ENCODE measurements at places on chromosomes 7 and 10.
A peak's percentile ranks its signal among the peaks of the same experiment; 100 is the strongest.

DNA sequence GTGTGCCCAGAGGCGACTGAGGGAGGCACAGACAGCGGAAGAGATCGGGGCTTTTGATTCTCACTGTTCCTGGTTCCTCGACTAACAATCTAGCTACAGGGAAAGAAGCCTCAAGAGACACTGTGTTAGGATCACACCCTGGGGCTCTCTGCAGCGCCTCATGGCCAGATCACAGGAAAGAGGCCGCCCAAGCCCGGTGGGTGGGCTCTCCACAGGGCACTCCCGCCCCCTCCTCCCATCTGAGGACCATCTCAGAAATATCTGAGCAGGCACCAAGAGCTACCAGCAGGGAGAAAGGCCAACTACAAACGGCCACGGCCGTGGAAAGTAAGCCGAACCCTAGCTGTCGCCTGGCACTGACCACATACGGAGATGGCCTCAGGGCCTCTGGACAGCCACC, 224.2 kb downstream of the MLLT10 start:
- no peak for DNase-seq

DNA sequence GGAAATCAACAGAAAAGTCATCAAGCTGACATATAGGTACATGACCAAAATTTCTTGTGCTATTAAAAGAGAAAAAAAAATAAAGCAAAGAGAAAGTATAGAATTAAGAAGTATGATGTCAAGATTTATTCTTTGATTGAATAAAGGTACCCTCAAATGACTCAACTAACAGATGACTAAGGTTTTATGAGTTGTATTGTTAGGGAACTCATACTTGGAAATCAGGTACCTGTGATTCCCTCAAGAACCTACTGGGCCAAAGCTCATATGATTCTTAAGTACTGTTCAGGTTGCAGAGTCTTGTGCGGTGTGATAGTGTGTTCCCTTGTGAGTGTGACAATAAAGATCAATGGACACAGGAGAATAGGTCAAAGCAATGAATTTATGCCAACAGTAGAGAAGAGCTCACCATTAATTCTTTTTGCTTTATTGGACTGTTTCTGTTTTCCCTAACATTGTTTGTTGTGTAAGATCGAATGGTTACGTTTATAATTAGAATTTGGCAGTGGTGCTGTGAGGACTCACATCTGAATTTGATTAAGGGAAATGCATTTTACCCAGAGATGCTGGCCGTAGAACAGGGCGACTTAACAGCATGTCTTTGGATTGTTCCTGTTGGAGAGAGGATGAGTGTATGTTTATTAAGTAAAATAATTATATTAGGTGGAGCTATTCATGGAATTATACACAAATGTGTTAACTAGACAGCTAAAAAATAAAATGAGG, 293.2 kb upstream of the SEMA3D start:
- DNase-seq = peak; percentile 75

GRCh38 chr7:151251689-151252560, 3.4 kb upstream of the SMARCD3 start:
- peak; percentile 69 for DNase-seq

DNA sequence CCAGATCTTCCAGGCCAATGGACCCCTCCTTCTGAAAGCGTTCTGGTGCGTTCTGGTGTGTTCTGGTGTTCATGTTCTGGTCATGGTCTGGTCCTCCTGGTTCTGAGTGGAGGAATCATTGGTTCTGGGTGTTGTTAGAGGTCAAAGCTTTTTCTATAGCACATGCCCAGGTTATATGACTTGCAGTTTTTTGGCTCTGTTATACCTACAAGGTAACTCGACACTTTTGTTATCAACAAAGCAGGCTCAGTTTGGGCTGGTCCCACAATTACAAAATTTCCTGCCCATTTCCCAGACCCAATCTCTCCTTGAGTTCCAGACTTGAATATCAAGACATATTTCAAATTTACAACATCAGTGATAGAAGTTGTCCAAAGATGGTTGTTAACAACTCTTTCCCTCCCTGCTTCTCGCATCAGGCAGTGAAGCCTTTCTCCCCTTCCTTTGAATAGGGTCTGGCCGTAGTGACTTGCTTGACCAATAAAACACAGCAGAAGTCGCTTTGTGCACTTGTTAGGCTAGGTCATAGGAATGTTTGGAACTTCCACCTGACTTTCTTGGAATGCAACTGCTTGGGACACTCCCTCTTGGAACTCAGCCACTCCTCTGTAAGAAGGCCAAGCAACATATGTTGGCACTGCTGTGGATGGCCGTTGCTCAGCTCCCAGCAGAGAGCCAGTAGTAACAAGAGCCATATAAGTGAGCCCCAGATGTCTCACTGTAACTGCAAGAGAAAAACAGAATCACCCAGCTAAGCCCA, 83.1 kb upstream of the STEAP1B start:
- DNase-seq = peak; percentile 85

- no peak for DNase-seq
Observed at GRCh38 chr7:29282819-29283414, 88.3 kb downstream of the CHN2 start.

GRCh38 chr10:131547129-131547799, 235.7 kb upstream of the TCERG1L start:
- DNase-seq = no peak

DNA sequence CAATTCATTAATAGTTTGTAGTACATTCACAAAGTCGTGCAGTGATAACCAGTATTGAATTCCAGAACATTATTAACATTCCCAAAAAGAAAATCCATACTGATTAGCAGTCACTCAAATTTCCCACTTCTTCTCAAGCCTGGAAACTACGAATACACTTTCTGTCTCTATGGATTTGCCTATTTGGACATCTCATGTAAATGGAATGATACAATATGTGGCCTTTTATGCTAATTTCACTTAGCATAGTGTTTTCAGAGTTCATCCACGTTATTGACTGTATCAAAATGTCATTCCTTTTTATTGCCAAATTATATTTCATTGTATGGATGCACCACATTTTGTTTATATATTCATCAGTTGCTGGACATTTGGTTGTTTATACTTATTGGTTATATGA, 78.8 kb downstream of the STK31 start:
- no peak for DNase-seq

DNA sequence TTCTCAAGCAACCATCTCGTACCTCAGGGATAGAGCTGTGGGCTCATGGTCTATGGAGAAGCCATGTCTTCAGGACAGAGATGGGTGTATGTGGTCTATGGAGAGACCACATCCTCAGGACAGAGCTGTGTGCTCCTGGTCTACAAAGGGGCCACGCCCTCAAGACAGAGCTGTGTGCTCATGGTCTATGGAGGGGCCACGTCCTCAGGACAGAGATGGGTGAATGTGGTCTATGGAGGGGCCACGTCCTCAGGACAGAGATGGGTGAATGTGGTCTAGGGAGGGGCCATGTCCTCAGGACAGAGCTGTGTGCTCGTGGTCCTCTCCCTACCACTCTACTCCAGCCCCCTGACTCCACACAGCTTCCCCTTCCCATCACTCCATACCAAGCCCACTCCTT, 117.8 kb downstream of the WDR37 start:
- DNase-seq = no peak

DNA sequence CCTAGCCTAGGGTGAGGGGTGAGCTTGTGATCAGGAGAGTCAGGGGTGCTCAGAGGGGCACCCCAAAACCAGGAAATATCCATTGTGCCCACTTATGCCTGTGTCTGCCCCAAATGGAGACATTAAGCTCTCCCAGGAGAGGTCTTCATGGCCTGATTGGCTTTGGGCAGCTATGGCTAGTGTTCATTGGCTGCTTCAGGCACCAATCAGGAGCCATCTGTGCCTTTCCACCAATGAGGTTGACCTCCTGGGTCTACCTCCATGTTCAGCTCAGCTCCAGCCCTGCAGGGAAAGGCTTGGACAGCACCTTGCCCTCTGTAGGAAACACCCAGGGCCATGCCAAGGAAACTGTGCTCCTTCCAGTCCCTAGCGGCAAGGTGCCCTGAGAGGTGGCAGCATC, 23.9 kb upstream of the HSPB1 start:
- no peak for DNase-seq

DNA sequence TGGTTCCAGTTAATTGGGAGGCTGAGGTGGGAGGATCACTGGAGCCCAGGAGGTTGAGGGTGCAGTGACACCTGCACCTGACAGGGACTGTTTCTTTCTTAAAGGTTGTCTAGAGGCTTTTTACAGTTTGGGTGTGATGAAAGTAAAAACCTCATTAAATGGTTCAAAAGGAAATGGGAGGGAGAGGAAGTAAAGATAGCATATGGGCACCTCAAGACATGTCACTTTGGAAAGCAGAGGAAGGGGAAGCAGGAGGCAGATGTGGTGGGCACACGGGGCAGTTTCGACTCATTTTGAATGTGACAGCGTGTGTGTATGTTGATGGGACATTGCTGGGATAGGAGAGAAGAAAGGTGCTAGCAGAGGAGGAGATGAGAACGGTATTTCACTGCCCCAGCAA, 203.1 kb downstream of the MLLT10 start:
- no peak for DNase-seq

GRCh38 chr10:81843042-81843441, 32.0 kb upstream of the NRG3 start:
- no peak for DNase-seq

- no peak for DNase-seq
Observed at GRCh38 chr7:38664972-38665371, 33.8 kb upstream of the AMPH start.

- DNase-seq = peak; percentile 73
Observed at GRCh38 chr7:47179812-47180515, 401.9 kb downstream of the TNS3 start.

DNA sequence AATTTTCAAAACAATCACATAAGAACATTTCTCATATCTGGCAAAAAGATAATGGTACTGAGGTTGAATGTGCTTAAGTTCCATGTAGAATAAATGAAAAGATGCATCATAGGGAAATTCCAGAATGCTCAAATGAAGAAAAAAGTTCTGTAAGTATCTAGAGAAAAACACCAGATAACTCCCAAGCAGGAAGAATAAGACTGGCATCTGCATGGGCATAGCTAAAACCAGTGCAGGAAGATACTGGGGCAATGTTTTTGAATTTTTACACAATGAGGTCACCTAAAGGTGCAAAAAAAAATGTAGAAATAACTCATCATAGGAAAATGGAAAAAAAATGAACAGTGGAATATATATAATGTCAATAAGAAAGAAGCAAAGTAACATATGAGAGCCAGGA, 275.2 kb downstream of the BAMBI start:
- DNase-seq = no peak

- no peak for DNase-seq
Observed at GRCh38 chr7:43554423-43554822, 28.5 kb upstream of the STK17A start.

- no peak for DNase-seq
Observed at GRCh38 chr10:108598320-108598695, 1325.0 kb downstream of the XPNPEP1 start.

GRCh38 chr7:149074116-149074885, 16.2 kb downstream of the ZNF786 start:
- no peak for DNase-seq

- DNase-seq = no peak
Observed at GRCh38 chr10:109886037-109886780, 37.1 kb downstream of the XPNPEP1 start.

- DNase-seq = peak; percentile 77
Observed at GRCh38 chr10:31101123-31101522, 69.5 kb upstream of the ZNF438 start.

- peak; percentile 53 for DNase-seq
Observed at GRCh38 chr7:101688183-101688831, 59.2 kb upstream of the MYL10 start.

DNA sequence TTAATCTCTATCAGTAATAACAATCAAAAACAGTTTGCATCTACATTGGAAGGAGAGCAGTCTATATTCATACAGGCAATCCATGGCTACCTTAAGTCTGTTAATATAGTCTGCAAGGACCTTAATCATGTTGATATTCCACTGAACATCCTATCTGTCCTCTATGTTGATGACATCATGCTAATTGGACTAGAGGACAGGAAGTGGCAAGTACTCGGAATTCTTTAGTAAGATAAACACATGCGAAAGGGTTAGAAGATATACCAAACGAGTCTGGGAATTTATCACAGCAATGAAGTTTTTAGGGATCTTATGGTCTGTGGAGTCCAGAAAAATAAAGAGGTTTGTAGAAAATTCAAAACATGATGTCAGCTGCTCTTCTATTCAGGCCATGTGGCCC, 11.3 kb upstream of the SAMD9L start:
- no peak for DNase-seq

DNA sequence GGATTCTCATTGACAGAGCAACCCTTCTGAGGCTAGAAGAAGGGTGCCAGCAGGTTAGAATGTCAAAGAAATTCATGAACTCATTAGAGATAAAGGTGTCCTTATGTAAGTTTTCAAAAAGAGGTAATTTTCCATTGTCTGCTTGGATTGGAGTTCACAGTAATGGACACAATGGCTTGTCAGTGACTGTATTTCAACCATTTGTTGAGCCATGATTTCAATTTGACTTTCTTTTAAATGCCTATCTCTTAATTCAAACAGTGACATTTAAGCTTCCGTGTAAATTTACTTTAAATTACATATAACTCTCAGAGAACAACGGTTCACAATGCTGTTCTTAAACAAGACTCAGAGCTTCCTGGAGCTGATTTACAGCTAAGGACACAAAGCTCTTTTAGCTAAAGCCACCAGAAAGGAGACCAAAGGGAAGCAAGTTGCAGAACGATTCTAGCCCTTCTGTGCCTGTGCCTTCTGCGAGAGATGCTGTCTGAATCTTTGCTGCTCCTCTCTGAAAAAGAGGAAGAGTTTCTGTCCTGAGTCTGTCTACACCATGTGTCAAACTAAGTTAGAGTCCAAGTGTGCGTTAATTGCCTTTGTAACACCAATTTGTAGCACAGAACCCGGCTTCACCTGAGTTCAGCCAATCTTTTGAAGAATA, 42.2 kb upstream of the PFKP start:
- no peak for DNase-seq

GRCh38 chr7:37825038-37825437, 23.4 kb upstream of the NME8 start:
- DNase-seq = no peak
